LoVo (cell line): ENCODE measurements at places on chromosomes 2 and 18.
A peak's percentile ranks its signal among the peaks of the same experiment; 100 is the strongest.

DNA sequence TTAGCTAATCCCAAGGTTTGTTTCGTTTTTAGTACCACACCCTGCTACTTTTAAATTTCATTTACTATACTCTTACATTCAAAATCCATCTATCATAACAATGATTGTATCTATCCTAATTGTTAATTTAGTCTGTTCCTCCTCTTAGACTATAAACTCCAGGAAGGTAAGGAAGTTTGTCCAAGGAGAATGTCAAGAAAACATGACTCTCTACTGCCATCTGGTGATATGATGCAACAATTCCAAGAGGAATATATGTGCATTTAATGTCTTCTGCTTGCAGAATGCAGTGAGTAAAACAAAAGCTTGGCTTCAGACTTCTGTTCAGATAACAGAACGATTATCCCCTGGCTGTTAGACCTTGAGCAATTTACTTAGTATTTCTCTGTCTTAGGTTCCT, 1267.1 kb downstream of the LRP1B start:
- DNase-seq: peak; percentile 57

DNA sequence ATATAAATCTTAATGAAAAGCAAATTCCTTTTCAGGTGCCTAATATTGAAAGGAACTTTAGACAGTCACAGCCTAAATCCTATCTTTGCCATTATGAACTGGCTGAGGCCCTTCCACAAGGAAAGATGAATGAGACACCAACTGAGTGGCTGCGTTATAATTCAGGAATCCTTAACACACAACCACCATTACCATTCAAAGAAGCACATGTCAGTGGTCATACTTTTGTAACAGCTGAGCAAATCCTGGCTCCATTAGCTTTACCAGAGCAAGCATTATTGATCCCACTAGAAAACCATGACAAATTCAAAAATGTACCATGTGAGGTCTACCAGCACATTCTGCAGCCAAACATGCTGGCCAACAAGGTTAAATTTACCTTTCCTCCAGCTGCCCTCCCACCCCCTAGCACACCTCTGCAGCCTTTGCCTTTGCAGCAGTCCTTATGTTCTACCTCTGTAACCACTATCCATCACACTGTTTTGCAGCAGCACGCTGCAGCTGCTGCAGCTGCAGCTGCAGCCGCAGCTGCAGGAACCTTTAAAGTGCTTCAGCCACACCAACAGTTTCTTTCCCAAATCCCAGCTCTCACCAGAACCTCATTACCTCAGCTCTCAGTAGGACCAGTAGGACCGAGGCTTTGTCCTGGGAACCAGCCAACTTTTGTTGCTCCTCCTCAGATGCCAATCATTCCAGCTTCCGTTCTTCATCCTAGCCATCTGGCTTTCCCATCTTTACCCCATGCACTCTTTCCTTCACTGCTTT, 340.1 kb downstream of the ZNF804A start:
- DNase-seq: no peak

DNA sequence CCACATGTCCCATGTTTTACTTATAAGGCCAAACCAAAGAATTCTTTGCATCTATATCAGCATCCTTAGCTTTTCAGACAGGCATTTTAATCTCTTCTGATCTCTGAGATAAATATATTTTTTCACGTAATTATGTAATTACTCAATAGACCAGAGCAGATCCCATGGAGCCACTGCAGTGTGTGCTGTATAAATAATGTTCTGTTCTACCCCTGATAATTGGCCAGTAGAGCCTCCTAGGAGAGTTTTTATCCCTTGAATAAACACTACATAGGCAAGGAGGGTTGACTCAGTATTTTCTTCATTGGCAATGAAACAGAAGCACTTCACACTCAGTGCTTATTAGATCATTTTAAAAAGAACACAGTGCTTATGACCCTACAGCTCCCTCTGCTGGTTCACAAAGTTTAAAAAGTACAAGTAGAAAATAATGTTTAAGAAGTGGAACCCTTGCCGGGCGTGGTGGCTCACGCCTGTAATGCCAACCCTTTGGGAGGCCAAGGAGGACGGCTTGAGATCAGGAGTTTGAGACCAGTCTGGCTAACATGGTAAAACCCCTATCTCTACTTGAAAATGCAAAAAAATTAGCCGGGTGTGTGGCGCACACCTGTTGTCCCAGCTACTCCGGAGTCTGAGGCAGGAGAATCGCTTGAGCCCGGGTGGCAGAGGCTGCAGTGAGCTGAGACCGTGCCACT, 91.9 kb downstream of the PPP1R1C start:
- DNase-seq: peak; percentile 74

GRCh38 chr2:18645315-18645714, 55.9 kb upstream of the NT5C1B start:
- no peak for DNase-seq

DNA sequence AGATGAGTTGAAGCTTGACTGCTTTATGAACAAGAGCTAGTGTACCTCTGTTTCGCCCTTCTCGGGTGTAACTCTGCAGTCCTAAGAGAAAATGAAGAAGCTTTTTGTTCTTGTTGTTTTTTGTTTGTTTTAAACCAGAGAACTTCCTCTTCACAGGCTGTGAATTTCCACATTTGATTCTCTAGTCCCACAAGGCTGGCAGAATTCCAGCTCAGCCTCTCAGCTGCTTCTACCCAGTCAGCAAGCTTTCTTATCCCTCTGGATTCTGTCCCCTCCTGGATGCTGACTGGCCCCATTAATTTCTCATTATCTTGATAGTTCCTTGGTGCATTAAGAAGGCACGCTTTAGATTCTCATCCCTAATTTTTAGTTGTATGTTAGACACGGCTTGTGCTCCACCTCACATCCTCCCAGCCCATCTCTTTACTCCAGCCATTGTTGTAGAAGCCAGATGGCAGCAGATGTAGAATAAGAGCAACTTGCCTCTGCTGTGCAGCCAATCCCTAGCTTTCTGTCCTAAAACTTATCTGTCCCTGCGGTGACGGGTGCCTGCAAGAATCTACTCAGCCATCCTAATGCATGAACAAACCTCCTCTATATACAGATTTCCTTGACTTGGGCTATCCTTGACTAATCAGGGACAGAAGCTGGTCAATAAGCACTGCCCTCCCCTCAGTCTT, 12.3 kb upstream of the RESP18 start:
- DNase-seq: no peak
